ENCODE measurements at places on chromosomes 3 and 15.
A peak's percentile ranks its signal among the peaks of the same experiment; 100 is the strongest.

DNA sequence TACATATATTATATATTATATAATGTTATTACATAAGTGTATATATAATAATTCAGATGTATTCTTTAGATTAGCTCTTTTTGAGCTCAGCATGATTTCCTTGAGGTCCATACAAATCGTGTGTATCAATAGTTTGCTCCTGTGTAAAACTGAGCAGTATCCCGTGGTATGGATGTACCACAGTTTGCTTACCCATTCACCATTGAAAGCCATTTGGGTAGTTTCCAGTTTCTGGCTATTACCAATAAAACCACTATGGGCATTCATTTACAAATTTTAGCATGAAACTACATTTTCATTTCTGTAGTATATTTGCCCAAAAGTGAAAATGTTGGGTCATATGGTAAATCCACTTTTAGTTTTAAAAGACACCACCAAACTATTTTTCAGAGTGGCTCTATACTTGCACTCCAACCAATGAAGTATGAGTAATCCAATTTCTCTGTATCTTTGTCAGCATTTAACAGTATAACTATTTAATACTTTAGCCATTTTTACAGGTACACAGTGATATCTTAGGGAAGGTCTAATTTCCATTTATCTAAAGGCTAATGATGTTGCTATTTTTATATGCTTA lies 1361.4 kb upstream of the GBE1 start:
- DNase-seq = no peak

GRCh38 chr3:21835264-21835663 lies 84.3 kb upstream of the ZNF385D start:
- DNase-seq = no peak

- no peak for DNase-seq
These were observed 45.6 kb downstream of the LRTM1 start for GRCh38 chr3:54882129-54882833.

GRCh38 chr3:9324944-9325343 lies 37.9 kb upstream of the THUMPD3 start:
- no peak for DNase-seq

- no peak for DNase-seq
These were observed 82.9 kb downstream of the FAM43A start for GRCh38 chr3:194768586-194768985.

GRCh38 chr3:94643400-94643799 lies 580.5 kb downstream of the NSUN3 start:
- DNase-seq = no peak

DNA sequence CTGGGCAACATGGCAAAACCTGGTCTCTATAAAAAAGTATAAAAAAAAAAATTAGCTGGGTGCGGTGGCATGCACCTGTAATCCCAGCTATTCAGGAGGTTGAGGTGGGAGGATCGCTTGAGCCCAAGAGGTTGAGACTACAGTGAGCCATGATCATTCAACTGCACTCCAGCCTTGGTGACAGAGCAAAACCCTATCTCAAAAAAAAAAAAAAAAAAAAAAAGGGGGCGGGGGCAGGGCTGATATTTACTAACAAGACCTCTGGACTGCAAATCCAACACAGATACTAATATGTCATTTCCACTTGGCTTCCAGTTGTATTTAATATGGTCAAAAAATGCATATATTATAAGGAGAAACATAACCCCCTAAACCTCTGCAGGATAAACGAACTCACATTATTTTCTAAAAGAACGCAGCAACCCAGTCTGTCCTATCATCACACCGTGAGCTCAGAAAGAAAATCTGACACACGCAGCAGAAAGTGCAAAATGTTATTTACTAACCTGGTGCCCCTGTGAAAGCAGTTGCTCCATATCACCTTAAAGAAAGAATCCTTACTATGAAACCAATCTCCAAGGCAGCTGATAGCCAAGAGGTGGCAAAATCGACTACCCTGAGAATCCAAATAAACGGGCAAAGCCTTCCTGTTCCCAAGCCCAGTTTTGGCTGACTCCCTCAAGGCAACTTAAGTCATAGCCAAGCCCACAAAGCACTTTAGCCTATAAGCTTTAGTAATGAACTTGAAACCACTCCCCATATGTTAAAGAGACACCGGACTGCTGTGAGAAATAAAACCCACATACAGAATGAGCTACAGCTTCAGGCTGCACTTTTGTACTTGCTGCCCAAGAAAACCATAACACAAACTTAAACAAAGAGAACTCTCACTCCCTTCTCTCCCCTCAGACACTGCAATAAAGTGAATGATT lies 39.3 kb downstream of the PLD1 start:
- DNase-seq = no peak

GRCh38 chr3:152056987-152057386 lies 183.5 kb downstream of the SUCNR1 start:
- DNase-seq = no peak

DNA sequence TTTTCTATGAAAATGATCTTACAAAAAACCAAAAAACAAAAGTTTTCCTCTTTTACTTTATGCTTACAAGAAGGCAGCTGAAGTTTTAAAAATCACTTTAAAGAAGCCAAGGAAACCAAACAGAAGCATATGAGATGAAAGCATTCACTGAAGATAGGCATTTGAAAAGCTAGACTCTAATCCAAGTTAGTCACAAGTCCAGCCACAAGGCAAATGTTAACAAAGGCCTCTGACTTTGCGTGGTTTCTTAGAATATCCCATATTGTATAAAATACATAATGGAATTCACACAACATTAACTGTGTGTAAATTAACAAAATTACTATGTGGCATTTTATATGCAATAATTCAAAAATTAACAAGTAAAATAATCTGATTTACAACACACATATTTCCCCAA lies 17.7 kb downstream of the MRPL3 start:
- DNase-seq = no peak

- DNase-seq = no peak
These were observed 9.1 kb upstream of the INO80 start for GRCh38 chr15:41125063-41125669.

GRCh38 chr3:172134352-172134751 lies 95.0 kb downstream of the FNDC3B start:
- DNase-seq = no peak

DNA sequence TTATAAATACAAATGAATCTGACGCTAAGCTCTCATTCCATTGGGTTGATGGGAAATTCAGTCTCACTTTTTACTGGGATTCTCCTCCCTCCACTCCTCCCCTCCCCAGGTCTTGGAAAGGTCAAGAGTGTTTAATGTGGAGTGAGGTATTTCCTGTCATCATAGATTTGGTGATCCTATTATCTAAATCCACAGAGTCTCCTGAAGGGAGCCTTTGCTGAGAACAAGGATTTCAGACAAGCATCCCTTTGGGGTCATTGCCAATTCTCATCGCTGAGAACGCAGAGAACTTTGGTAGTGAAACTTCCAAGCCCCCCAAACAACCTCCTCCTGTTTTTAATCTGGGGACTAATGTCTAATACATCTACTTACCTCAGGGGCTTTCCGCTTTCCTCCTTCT lies 297.9 kb downstream of the OTOL1 start:
- no peak for DNase-seq

- DNase-seq = no peak
These were observed 652 bp downstream of the DUOX1 start for GRCh38 chr15:45130291-45131000.

GRCh38 chr15:82999905-83000671 lies 11.4 kb downstream of the C15orf40 start:
- DNase-seq = peak; percentile 73

- no peak for DNase-seq
These were observed 31.0 kb downstream of the TMOD2 start for GRCh38 chr15:51782357-51782896.

GRCh38 chr3:33099701-33100100 lies 2.8 kb upstream of the GLB1 start:
- no peak for DNase-seq

DNA sequence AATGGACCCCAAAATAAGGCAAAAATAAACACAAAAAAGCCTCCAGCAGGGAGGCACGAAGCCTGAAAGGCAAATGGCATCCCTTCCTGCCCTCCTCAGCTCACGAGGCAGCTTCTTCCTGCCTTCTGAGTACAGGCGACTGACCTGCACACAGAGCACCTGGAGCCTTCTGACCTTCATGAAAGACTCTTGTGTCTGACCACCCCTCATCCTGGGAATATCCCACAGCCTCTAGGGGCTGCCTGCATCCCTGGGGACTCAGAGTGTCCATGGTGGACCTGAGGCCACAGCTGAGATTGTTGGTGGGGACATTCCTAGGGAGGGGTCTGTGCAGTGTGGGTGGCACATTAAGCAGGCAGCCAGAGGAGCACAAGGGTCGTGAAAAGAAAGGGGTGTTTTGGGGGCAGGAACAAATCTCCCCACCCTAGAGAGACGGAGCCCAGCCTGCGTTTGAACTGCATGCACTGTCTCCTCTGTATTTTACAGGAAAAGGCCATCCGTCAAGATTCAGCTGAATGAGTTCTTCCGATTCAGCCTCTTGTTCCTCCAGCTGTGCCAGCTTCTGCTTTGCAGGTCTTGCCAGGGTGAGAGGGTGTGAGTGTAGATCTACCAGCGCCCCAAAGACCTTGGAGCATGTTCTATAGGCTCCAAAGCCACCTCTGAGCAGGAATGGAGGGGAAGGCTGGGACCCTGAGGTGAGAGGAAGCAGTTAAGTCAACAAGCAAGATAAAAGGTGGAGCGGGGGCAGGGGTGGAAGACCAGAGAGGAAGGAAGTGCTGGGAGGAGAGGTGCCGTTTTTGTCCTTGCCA lies 80.4 kb upstream of the MEF2A start:
- no peak for DNase-seq

- DNase-seq = no peak
These were observed 49.1 kb downstream of the CCK start for GRCh38 chr3:42216931-42217333.

- DNase-seq = no peak
These were observed 27.7 kb upstream of the SLC4A7 start for GRCh38 chr3:27511724-27512422.

DNA sequence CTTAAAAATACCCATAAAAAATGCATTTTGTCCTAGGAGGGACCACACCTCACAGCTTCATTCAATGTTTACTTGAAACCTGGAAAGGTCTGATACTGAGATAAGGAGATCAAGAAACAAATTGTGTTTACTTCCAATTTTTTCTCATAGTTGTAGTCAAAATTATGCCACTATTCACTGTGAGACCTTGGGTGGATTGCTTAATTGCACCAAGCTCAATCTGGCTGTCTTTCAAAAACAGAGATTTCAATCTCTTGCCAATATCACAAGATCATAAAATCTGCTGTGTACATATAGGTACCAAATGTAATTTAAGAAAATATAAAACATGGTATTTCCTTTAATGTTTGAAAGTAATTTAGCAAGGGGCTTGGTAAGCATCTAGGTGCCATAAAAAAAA lies 186.4 kb upstream of the THBS1 start:
- DNase-seq = no peak

GRCh38 chr15:74958908-74959585 lies 2.5 kb upstream of the RPP25 start:
- DNase-seq = no peak

DNA sequence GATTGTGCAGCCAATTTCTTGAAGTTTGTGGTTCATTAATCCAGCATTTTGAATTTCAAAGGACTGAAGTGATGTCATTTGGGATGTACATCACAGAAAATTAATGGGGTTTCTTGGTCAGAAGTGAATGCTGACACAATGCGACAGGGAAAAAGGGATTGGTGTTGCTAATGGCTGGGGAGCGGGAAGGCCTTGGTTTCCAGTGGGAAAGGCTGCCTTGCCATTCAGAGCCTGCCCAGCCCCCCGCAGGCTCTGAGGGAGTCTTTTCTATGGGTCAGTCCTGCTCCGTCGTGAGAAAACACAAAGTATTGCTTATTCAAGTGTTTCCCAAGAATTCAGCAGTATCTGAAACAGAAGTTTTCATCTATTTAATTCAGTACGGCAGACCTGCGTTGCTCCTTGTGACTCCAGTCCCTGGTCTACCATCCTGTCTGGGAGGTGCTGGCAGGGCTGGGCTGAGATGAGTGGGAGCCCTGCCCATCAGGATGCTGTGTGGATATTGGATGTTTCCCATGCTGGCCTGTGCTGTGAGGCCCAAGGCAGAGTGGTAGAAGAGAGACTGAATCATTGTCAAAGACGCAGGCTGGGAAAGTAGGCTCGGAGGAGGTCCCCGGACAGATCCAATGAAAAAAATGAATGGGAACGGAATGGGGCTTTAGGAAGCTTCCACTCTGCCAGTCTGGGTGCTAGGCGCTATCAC lies 111.2 kb upstream of the KLHL25 start:
- no peak for DNase-seq

DNA sequence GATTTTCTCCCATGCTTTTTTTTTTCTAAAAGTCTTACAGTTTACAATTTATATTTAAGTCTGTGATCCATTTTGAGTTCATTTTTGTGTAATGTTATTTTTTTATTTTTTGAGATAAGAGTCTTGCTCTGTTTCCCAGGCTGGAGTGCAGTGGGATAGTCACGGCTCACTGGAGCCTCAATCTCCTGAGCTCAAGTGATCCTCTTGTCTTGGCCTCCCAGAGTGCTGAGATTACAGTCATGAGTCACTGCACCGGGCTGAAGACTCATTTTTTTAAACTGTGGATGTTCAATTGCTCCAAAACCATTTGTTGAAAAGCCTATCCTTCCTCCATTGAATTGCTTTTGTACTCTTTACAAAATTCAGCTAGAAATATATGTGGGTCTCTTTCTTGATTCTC lies 19.5 kb downstream of the LNP1 start:
- DNase-seq = no peak

- DNase-seq = no peak
These were observed 41.6 kb downstream of the FBN1 start for GRCh38 chr15:48603922-48604321.

DNA sequence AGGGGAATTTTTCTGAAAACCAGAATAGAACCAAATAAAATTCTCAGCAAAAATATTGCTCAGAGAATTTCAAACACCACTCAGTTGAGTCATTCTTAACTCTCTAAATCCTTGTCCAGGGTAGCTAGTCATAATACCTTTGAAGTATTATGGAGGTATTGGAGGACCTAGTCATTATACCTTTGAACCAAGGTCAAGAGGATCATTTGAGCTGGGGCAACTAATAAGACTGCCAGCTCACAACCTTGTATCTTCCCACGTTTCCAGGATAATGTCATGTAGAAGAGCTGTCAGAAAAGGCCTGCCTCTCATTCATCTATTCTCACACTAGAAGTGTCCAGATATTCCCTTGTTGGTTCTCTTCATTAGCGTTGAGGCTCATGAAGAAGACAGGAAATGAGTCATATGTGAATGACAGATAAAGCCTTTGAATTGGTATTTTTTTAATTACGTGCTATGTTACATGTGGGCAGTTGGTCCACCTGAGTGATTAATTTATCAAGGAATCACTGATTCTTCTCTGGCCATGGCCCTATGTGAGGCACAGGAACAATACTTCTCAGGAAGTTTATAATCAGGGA lies 48.3 kb downstream of the TOPAZ1 start:
- no peak for DNase-seq

GRCh38 chr3:52097851-52098507 lies 41.6 kb upstream of the DUSP7 start:
- no peak for DNase-seq

- no peak for DNase-seq
These were observed 6.9 kb downstream of the XXYLT1 start for GRCh38 chr3:195263925-195264600.
